ENCODE measurements at places on chromosomes 2 and 18.

GRCh38 chr18:51171625-51172259, 25.7 kb downstream of the MEX3C start:
- no peak for DNase-seq

- DNase-seq: no peak
Observed at GRCh38 chr2:118430510-118431164, 342.4 kb downstream of the INSIG2 start.

GRCh38 chr2:120754067-120754960, 18.6 kb downstream of the GLI2 start:
- DNase-seq: no peak

GRCh38 chr2:236365258-236366048, 101.2 kb upstream of the ASB18 start:
- DNase-seq: no peak

GRCh38 chr2:241741016-241741415, 6.6 kb downstream of the D2HGDH start:
- no peak for DNase-seq

- no peak for DNase-seq
Observed at GRCh38 chr2:85873679-85874078, 15.1 kb downstream of the ST3GAL5 start.

- no peak for DNase-seq
Observed at GRCh38 chr2:69674316-69674670, 30.8 kb upstream of the AAK1 start.

DNA sequence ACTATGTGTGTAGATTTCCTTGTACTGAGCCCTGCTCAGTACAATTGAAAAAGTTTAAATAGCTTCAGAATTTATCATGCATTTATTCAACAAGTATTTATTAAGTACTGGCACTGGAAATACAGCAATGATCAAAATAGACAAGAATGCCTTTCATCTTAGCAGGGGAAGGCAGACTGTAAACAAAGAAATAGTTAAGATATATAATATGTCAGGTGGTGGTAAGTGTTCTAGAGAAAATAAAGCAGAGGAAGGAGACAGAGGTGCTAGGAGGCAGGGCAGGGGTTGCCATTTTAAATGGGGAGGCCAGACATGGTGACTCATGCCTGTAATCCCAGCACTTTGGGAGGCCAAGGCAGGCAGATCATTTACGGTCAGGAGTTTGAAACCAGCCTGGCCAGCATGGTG, 13.6 kb upstream of the LIPG start:
- no peak for DNase-seq

DNA sequence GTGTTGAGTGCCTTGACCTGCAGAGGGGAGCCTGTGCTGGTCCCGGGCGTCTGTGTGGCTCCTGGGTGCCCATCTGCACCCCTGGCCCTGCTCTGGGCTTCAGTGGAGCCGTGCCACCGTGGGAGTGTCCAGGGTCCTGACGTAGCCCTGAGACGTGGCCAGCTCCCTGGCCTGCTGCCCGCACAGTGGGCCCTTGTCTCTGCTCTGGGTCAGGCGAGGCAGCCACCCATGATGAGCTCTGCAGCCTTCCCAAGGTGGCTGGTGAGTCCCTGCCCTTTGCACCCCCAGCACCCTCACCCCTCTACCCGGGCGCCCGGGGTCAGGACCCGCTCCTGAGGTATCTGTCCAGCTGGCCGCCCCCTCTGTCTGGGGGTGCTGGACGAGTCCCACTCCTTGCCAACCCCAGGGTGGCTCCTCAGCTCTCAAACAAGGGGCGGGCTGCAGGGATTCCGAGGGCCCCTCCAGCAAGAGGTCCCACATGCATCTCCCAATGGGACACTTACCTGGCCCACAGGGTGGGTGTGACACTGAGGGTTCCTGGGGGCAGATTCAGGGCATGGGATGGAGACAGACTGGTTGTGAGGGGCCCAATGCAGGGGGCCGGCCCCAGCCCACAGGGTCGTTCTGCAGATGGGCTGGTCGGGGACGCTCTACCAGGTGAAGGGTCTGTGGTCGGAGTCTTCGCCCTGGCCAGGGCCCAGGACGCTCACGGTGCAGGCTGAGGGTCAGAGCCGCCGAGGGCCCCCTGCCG, 2.4 kb downstream of the NEU4 start:
- DNase-seq: peak; percentile 18

- DNase-seq: no peak
Observed at GRCh38 chr2:143435131-143435530, 305.9 kb downstream of the ARHGAP15 start.

GRCh38 chr18:46408334-46408987, 248.6 kb downstream of the LOXHD1 start:
- no peak for DNase-seq

DNA sequence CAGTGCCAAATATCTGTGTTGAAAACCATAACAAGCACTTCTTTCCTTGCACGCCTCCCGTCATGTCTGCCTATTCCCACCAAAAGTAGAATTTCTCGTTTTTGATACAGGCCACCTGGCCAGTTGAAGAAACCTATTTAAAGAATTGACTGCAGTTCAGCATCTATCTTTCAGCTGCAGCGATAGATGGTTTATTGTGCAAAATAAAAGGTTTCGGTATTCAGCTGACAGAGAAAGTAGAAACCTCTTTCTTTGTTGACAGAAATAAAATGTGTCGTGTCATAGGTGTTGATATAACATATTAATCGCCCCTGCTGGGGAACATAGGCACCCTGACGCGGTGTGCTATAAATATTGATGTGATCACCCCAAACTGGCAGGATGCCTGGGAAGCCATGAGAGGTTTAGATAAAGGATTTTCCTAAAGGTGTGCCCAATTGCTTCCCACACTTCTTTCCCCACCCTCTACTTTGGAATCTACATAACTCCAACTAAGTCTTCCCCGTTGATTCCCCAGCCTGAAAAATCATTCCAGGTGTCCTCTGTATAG, 570.4 kb downstream of the CCDC85A start:
- DNase-seq: no peak

DNA sequence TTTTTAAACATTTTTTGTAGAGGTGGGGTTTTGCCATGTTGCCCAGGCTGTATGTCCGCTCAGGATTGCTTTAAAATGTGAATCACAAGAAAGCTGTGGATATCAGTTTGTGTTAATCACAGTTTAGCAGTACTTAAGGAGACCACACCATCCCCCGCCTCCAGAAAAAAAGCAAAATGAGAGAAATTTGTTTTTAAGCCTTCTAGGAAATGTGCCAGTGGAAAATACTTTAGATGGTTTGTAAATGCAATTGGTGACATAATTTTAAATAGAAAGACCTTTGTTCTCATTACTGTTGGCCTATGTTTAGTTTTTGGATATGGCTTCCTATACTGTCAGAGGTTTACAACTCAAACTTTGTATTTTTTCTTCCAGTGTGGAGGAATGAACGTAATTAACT, 27.0 kb downstream of the GCA start:
- no peak for DNase-seq

DNA sequence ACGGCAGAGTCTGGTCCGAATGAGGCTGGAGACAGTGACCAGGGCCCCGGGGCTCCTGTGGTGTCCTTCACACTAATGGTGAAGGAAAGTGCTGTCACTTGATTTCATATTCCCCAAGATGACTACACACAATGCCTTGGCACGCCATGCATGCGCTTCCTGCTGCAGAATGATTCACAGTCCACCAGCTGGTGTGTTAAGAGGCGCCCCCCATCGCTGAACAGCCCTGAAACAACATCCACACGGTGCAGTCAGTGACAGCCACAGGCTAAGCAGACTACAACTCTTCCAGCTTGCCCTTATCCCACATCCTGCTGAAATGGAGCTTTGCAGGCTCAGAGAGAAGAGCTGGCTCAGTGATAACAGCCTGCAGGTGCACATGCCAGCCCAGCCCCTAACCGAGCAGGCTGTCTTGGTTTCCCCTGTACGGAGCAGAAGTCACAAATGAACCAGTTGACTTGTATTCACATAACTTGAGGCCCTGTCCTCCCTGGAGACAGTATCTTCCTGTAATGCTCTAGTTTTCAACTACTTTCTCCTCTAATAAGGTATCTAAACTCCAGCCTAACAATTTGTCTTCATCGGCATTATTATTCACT, 24.3 kb upstream of the CDH20 start:
- DNase-seq: no peak

GRCh38 chr2:181457741-181458425, 697 bp downstream of the ITGA4 start:
- DNase-seq: peak; percentile 39

Measured in colonic mucosa (tissue), 4 donors.